ENCODE measurements at places on chromosomes 13 and 19. TPM values are rescaled to one million over a fixed set of nuclear protein-coding genes. Genes with fewer than 3 reads are reported as not detected.

DNA sequence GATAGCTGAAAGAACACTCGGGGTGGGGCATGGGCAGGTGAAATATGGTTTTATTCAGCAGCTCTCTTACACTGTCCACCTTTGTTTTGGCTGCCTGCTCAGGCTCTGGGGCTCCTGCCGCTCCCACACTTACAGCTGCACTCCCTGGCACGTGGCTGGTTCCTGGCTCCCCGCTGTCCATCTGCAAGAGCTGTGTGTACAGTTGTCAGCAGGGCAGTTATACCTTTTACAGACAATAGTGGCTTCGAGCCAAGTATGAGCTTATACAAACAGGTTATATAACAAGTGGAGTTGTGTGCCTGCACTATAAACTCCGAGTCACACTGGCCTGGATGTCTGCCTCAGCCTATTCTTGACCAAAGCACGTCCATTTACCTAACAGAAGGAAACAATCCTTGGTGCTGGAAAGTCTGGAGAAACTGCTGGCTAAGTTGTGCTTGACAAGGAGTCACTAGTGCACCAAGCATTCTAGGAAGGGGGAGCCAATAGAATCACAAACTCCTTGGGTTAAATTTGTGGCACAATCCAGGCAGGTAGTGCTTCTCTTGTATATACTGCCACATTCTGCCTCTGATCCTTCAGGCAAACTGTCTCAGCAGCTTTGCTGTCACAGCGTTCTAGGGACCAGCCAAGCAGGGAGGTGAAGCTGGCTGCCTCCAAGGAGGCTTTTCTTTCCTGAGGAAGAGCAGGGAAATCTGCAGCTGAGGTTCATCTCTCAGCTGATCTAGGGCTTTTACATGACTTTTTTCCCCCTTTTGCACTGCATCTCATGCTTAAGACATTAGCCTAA, 68.2 kb downstream of the NHLRC3 start:
- H3K4me1 ChIP-seq = no peaks in the 10 kb centered on the region
- no peak overlapping the region for H3K27ac ChIP-seq
- no peaks in the 10 kb centered on the region for H3K27me3 ChIP-seq
- DNase-seq = no peak

DNA sequence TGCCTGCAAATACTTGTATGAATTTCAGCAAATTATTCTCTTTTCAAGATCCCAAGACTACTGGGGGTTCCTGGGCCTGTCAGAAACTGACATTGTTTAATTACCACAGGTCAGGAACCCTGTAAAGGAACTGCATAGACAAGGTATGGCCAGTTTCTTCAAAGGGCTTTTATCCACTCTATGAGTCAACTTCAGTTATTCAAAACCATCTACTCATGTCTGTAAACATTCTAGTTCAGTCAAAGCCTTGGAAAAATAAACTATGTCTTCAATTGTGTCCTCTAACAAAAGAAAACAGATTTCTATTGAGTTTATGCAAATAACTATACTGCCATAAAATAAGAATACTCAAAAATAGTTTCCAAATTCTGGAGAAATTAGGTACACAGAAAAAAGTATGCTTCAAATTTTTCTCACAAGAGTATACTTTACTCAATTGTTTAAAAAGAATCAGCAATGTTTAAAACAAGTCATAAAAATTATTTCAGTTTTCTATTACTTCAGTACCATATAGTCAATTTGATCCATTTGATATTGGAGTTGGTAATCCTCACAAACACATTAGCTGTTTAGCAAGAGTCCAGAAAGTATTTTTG, 486.4 kb upstream of the PCDH20 start:
- no peak for DNase-seq
- no peak overlapping the region for H3K4me3 ChIP-seq
- H3K27me3 ChIP-seq = no peaks in the 10 kb centered on the region
- H3K4me1 ChIP-seq = no peaks in the 10 kb centered on the region

DNA sequence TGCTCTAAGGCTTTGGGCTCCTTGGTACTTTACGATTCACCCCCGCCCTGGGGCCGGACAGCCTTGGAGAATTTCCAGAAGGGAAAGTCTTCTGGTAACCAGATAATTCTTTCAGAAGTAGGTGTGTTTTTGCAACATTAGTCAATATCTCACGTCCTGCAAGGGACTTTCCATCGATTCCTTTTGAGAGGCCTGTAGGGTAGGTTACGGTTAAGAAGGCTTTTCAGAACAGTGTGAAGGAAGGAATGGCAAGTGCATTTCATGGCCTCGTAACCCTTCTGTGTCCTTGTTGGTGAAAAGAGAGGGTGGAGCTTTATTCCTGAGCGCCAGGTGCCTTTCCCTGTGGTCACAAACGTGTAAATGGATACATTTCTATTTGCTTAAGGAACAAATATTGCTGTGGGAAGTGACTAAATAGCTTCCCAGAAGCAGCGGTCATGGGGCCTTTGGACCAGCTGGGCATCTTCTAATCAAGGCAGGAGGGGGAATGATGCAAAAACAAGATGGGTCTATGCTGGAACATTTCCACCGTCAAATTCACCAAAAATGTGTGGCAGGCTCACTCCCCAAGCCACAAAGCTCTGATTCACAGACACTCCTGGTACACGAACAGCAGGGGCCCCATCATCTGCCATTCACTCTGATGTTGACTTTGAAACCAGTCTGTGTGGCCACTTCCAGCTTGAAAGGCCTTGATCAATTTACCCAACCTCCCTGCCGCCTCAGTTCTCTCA, 99.2 kb downstream of the ANKRD10 start:
- no peak for DNase-seq
- H3K27me3 ChIP-seq = no peaks in the 10 kb centered on the region
- no peak overlapping the region for H3K4me3 ChIP-seq
- no peaks in the 10 kb centered on the region for H3K36me3 ChIP-seq

DNA sequence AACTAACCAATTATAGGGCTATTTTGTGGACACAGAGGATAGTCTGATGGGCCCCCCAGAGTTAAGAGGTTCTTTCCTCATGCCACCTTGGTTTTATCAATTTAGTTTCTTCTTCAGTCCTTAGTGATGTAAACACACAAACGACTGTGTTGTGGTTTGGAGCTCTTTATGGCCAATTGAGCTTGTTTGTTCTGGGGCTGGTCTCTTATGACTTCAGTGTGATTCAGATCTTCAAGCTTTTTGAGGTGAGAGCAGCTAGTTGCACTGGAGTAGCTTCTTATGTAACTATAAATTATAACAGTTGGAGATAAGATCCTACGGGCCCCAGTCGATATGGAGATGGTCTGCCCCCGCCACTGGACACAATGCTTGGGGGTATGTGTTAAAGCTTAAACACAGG, 22.0 kb upstream of the GJB6 start:
- no peak for DNase-seq
- no peaks in the 10 kb centered on the region for H3K36me3 ChIP-seq
- H3K27me3 ChIP-seq = no peaks in the 10 kb centered on the region

- H3K36me3 ChIP-seq = peaks cover 19% of the 10 kb centered on the region
- H3K27me3 ChIP-seq = no peaks in the 10 kb centered on the region
- H3K4me1 ChIP-seq = no peaks in the 10 kb centered on the region
- no peak overlapping the region for H3K27ac ChIP-seq
- no peak for DNase-seq
Measured at GRCh38 chr13:79312340-79312855, 93.7 kb downstream of the RBM26 start.

The OR7C1 gene
- total RNA-seq = not detected

DNA sequence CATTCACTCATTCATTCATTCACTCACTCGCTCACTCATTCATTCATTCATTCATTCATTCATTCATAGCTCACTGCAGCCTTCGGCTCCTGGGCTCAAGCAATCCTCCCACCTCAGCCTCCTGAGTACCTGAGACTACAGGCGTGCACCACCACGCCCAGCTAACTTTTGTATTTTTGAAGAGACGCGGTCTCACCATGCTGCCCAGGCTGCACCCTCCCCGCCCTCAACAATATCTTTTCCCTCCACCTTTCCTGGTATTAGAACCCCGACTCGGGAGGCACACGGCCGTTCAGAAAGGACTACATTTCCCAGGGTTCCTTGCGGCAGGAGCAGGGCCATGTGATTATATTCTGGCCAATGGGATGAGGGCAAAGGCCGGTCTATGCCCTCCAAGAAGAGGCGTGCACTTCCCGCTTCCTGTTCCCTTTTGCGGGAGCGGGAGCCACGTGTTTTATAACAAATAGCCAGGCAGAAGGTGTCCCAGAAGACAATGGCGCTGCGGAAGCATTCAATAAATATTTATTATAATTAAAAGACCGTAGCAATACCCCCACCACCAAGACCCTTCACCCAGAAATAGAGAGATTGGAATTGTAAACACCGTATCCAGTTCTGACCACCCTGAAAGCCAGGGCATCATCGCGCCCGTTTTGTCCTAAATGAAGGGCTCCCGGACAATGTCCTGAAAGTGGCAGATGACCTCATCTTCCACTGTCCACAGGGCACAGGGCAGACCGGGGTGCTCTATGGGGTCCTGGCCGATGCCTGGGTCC, 15.9 kb downstream of the TICAM1 start:
- peak; percentile 95 for DNase-seq
- H3K27me3 ChIP-seq = no peaks in the 10 kb centered on the region
- no peak overlapping the region for H3K27ac ChIP-seq
- no peaks in the 10 kb centered on the region for H3K36me3 ChIP-seq
- H3K4me3 ChIP-seq = peak overlapping the region; percentile 59
- H3K4me1 ChIP-seq = no peaks in the 10 kb centered on the region

GRCh38 chr19:14699641-14700040, 9.8 kb downstream of the ZNF333 start:
- no peaks in the 10 kb centered on the region for H3K27me3 ChIP-seq
- no peak for DNase-seq
- H3K36me3 ChIP-seq = peaks cover 77% of the 10 kb centered on the region
- no peak overlapping the region for H3K27ac ChIP-seq
- no peak overlapping the region for H3K4me3 ChIP-seq

- peak overlapping the region; percentile 52 for H3K27ac ChIP-seq
- H3K36me3 ChIP-seq = peaks cover 40% of the 10 kb centered on the region
- no peak overlapping the region for H3K4me3 ChIP-seq
- peaks cover 15% of the 10 kb centered on the region for H3K4me1 ChIP-seq
Measured at GRCh38 chr19:54208784-54209057, 8.1 kb downstream of the RPS9 start.

GRCh38 chr19:52336791-52337381, 843 bp downstream of the ZNF610 start:
- H3K4me1 ChIP-seq = peaks cover 3% of the 10 kb centered on the region
- no peak for DNase-seq
- H3K27ac ChIP-seq = peak overlapping the region; percentile 97
- H3K36me3 ChIP-seq = peaks cover 12% of the 10 kb centered on the region
- peak overlapping the region; percentile 98 for H3K4me3 ChIP-seq
- no peaks in the 10 kb centered on the region for H3K27me3 ChIP-seq

GRCh38 chr19:48997972-48998371, 4.3 kb downstream of the RUVBL2 start:
- H3K27me3 ChIP-seq = no peaks in the 10 kb centered on the region
- peaks cover 4% of the 10 kb centered on the region for H3K4me1 ChIP-seq
- H3K27ac ChIP-seq = no peak overlapping the region
- DNase-seq = peak; percentile 93
- peaks cover 21% of the 10 kb centered on the region for H3K36me3 ChIP-seq

DNA sequence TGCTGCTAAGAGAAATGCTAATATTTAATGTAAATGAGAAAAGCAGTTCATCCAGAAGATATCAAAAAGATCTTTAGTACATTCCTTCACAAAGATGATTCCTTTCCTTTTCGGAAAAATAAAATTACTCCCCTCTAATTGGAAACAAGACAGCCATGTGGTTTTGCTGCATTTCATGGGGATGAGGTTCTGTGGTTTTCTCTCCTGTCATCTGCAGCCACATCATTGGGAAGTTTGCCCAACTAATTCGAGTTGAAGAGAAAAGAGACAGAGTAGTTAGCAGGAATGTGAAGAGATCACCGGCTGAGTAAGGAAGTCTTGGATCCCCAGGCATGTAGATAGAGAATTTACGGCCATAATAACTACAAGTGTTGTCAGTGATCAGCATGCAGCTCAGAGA, 122.1 kb downstream of the CYSLTR2 start:
- H3K27ac ChIP-seq = no peak overlapping the region
- no peak overlapping the region for H3K4me3 ChIP-seq
- no peaks in the 10 kb centered on the region for H3K27me3 ChIP-seq
- DNase-seq = no peak

DNA sequence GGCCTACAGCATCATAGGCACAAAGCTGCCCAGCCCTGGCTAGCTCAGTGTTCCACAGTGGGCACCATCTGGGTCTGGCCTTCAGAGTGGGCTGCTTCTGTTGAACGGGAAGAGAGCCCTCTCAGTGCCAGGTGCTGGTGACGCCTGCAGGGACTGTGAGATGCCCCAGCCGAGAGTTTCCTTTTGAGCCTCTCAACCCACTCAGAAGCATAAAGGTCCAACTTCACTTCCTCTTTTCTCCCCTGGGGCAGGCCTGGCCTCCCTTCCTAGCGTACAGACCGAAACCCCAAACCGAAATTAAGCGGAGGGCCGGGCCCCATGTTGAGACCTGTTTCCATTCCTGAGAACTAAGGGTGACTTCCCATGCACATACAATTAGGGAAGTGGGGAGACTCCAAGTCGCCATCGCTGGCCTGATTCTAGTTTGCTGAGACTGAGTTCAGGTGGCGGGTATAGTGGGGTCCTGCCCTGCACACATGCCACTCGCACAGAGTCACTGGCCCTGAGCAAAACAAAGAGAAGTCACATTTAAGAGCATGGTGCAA, 6.9 kb downstream of the RAB8A start:
- no peak overlapping the region for H3K4me3 ChIP-seq
- DNase-seq = no peak
- peaks cover 62% of the 10 kb centered on the region for H3K36me3 ChIP-seq
- no peak overlapping the region for H3K27ac ChIP-seq
- no peaks in the 10 kb centered on the region for H3K27me3 ChIP-seq

The UBAC2 gene
- 94.3 TPM for total RNA-seq

DNA sequence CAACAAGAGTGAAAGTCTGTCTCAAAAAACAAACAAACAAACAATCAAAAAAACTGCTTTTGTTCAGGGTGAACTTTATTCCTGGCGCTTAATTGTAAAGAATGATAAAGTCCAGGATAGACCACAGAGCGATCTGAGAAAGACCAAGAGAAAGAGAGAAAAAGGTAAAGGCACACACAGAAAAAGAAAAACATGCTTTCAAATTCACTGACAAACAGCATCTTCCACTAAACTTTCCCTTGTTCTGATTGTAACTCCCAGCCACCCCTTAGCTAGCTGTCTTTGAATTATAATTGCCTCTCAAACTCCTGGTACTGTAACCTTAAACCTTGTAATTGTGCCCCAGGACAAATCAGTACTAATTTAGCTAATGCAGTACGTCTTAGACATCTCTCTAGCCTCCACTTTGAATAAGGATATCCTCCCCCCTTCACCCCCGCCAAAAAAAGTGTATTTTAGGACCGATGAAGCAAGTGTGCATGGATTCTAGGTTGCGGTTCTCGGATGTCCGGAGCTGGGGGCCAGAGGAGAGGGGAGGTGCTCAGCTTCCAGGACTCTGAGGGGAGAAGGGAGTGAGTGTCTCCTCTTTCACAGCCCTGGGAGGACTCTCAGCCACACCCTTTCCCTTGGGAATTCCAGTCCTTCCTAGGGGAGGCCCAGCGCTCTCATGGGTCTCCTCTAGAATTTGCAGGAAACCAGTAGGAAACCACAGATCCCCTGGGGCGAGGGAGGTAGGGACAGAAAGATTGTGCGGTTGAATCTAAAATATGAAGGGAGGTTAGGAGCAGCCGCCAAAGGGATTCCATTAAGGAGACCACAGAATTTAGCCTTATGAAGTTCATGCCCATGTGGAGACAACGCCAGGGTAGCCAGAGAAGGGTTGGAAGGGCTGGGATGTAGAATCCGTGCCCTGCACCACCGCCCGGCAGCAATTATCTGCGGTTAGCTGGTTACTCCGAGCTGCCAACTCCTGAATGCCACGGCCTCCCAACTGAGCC, 19.7 kb downstream of the ZNF536 start:
- H3K27me3 ChIP-seq = peaks cover 16% of the 10 kb centered on the region
- no peak overlapping the region for H3K4me3 ChIP-seq
- peak; percentile 56 for DNase-seq
- H3K4me1 ChIP-seq = no peaks in the 10 kb centered on the region
- H3K27ac ChIP-seq = no peak overlapping the region

Data from endodermal cell (in vitro differentiated cells).